ENCODE measurements at places on chromosomes 3 and 15.

DNA sequence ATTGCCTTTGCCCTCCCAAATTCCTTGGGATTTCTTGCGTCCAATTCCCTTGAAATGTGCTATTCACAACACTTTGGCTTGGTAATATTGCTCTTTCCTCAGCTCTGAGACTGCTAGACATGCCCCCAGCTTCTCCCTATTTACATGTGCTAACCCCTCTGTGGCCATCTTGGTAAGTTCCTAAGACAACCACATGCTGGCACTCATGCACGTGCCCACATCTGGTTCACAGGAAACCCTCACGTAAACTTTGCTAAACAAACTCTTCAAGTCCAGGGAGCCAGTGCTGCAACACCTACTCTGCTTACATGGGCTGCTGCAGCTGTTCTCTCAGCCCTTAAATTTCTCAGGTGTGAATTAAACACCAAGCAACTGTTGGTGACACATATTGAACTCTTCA lies 121.8 kb downstream of the ADAMTSL3 start:
- DNase-seq: no peak

DNA sequence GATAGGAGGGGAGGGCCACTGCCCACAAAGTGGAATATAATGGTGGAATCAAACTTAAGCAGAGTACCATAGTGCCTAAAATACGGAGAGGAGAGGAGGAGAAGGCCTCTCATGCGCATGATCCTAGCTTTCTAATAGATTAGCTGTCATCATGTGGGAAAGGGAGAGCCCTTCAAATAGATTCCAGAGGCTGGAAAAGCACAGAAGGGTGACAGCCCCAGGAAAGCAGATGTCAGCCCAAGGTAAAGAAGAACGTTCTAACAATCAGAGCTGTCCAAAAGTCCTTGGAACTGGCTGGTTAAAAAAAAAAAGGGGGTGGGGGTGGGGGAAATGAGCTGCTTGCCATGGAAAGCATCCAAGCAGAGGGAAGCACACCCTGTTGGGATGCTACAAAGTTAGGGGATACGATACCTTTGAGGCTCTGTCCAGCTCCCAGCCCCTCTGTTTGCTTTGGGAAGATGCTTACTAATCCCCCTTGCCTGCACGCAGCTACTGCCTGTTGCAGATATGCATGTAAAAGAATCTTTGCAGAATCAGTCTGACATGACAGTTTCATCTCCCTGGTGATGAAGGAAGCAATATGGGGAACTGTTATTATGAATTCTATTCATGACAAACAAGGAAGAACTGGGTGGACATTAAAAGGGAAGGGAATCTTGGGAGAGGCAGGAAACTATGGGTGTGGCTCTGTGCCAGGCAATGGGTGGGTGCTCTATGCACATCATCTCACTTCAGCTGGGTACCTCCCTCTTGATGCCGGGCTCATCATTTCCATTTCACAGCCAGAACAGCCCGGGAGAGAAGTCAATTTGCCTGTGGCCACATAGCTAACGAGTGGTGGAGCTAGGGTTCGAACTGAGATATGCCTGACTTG lies 10.1 kb upstream of the LMCD1 start:
- DNase-seq: no peak

DNA sequence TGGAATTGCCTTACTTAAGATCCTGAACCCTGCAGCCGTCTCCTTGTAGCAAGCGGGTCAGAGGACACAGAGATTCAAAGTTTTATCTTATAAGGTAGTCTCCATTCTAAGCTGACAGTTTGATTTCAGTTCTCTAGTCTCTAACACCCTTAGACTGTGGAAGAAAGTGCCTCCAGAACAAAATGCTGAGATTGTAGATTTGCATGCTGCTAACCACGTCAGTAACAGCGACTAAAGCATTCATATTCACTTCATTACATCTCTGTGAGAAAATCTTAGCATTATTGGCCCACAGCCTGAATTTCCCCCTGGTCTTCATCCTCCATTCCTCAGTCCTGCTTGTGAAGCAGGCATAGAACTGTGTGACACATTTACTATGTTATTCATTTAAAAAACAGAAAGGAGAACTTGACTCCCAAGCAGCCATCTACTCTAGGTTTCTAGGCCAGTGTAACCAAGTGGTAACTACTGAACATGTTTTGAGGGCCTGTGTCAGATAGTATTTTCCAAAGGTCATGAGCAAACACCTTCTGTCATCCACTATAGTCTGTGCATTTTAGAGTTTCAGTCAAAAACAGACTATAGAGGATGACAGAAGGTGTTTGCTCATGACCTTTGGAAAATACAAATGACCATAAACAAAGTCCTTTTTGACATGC lies 27.4 kb downstream of the ARIH2 start:
- DNase-seq: no peak

- DNase-seq: no peak
Observed at GRCh38 chr15:35540885-35541284, 5.1 kb downstream of the DPH6 start.

GRCh38 chr3:3240986-3241385 lies 61.5 kb upstream of the CRBN start:
- no peak for DNase-seq

- no peak for DNase-seq
Observed at GRCh38 chr15:68606375-68606774, 27.6 kb downstream of the CORO2B start.

- no peak for DNase-seq
Observed at GRCh38 chr3:197333901-197334639, 35.7 kb upstream of the DLG1 start.

- DNase-seq: no peak
Observed at GRCh38 chr3:157112536-157112935, 47.4 kb downstream of the CCNL1 start.

DNA sequence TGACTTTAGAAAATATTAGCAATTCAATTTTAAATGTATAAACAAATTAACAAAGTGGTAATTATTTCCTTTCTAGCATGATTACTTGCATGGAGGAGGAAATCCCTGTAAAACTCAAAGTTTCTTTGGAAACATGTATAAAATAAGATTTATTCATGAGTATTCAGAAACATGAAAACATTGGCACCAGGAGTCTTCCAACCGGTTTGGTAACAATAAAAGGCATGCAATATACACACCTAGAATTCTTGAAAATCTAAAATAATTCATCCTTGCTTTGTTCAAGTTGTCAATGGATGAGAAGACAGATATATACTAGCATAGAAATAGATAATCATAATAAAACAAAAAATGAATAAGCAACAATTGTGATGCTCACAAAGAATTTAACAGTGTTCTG lies 76.4 kb downstream of the ZPLD1 start:
- DNase-seq: no peak

GRCh38 chr15:35477312-35478262 lies 68.4 kb downstream of the DPH6 start:
- DNase-seq: no peak

DNA sequence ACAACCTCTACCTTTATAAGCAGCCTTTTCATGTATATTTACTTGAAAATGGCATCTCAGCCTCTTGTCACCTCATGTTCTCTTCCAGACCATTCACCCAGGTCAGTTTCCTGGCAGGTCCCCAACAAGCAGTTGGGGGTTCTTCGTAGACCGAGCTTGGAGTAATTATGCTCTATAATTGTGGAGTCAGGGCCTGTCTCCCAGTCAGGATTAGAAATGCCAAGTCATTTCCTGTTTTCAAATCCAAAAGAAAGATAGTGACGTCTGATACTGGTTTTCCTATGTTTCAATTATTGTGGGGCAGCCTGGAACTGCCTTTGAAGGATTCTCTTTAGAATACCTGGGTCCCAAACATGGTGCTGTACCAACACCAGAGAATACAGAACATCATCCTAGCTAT lies 430.6 kb downstream of the MECOM start:
- no peak for DNase-seq

GRCh38 chr3:140164922-140165590 lies 230.1 kb downstream of the CLSTN2 start:
- DNase-seq: peak; percentile 84

DNA sequence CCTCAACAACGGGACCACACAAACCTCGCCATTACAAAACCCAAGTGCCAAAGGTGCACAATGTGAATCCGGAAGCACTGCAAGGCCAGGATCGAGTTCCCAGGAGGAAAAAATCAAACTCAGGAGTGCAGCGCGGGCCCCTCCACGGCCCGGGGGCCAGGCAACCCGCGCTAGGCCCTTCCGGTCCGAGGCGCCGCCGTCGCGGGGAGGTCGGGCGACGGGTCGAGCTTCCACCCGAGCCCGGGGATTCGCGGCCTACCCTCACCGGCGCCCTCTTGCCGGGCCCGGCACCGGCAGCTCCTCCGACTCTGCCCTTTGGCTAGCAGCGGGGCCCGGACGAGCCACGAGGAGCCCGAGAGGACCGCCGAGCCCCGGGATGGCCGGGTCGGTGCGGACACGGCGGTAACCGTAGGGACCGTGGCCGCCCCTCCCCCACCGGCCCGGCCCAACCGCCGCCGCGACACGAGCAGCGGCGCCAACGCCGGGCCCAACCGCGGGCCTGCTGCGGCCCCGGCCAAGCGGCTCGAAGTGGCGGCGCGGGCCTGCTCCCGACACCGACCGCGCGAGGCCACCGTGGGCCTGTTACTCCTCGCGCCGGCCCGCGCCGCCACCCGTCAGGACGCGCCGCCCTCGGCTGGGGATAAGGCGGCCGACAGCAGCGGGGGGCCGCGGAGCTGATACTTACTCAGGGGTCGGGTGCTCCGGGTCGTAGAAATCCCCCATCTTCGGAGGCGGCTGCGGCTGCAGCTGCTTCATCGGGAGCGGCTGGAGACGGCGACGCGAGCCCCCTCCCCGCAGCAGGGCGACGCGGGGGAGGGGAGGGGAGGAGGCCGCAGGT lies 525 bp downstream of the SETD2 start:
- DNase-seq: no peak

DNA sequence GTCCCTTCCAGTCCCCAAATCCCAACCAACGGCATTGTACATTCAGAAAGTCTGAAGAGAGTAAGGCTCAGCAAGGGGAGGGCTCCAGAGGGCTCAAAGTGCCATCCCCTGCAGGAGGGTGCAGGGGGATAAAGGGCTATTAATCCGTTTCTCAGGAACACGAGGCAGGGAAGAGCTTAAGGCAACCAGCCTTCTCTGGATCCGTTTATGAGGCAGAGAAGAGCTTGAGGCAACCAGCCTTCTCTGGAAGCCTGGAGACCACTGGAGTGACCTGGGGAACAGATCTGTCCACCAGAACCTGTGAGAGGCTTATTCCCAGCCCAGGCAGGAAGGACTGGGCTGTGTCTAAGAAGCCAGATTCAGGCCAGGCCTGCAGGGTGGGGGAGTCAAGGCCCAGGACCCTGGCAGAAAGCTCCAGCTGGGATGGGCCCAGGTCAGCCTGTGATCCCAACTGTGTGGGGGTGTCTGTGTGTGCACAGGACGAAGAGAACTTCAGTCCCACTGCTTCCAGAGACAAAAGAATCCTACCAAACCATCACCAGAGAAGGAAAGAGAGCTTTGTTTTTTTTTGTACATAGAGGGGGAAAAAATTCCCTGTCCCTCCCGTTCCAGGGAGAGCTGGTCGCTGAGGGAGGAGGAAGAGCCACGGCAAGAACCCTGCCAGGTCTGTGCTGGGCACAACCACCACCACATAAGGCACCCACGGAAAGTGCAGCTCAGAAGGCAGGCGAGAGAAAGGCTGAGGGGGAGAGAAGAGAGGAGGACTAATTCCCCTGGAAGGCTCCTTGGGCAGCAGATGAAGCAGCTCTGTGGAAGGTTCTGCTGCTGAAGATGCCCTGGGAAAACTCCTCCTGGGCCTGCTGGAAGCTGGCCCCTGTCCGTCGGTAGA lies 1.6 kb upstream of the ULK3 start:
- DNase-seq: no peak

DNA sequence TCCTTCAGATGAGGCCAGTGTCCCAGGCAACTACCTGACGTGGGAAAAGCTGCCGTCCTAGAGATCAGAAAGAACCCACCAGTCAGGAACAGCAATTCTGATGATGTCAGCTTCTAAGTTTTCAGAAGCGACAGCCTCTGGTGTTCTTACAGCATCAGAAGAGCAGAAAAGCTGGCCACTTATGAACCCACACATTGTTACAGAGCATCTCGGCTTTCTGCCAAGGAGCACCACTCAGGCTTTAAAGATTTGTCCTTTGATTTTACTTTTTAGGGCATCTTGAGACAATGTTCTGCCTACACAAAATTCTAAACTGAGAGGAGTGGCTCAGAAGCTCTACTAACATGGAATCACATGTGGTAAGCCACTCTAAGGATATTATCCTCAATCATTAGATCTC lies 49.7 kb upstream of the BOC start:
- DNase-seq: no peak

- no peak for DNase-seq
Observed at GRCh38 chr3:151226088-151226563, 23.1 kb upstream of the GPR171 start.

GRCh38 chr15:23687143-23687470 lies at the start of gene NDN:
Gene NDN, minus strand, starts transcription at chr15:23687305. Its CDS starts 88 bp downstream, at chr15:23687217.
- no peak for DNase-seq

DNA sequence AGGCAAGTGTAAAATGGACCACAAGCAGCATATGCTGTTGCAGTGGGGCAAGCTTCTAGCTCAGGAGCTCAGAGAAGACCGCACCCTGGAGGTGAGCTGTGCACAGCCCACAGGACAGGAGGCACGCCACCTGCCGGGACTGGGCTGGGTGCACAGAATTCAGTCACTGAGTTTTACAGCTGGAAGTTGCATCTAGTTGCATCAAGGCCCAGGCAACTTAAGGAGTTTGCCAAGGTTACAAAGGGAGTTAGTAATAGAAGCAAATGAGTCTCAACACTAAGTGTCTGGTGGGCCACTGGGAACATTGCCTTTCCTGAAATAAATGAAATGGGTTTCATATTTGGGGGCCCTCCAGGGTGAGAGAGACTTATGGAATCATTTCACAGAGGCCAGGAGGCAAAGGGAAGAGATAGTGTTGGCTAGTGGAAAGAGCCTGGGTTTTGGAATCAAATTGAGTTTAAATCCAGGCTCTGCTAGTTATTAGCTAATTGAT lies 36.0 kb upstream of the TIMP4 start:
- DNase-seq: no peak

DNA sequence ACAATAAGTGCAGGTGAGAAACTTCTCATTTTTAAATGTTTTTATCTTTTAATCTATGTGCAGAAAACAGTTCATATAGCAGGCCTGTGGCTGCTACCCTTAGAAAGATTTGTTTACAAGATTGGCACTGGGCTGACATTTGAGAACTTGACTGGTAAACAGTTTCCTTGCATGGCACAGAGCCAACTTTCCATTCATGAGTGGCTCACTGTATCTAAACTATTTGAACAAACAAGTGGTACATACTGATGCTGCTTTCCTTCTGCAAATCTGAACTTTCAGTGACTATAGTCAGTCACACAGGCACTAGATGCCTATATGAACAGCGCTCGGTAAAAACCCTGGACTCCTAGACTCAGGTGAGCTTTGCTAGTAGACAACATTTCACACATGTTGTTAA lies 6.3 kb upstream of the GTPBP8 start:
- DNase-seq: no peak

- DNase-seq: no peak
Observed at GRCh38 chr15:99132122-99132521, 27.2 kb downstream of the SYNM start.

DNA sequence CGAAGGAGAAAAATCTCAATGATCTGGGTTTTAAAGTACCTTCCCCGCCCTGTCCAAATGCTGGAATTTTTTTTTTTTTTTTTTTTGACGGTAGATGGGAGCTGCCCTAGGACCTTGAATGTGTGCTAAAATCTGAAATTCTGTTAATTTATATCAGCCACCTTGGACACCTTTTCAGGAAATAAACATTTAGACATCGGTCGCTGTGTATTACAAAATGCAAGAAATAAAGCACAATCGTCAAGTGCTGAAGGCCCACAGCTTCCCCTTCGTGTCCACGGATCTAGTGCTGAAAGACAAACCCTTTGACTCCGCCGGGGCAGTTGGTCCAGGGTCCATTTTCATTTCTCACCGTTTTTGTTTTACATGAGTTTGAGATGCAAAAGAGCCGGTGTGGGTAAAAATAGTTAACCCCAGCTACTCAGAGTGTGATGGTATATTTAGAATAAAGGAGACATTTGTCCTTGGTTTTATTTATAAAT lies 90.2 kb upstream of the CHD2 start:
- peak; percentile 51 for DNase-seq
